ENCODE measurements at places on chromosomes 3 and 15. TPM values are rescaled to one million over a fixed set of nuclear protein-coding genes. Genes with fewer than 3 reads are reported as not detected.

Gene KCNMB3
- 2.3 TPM for total RNA-seq

Gene IFT57
- total RNA-seq, result 22.7 TPM

Gene NEK10
- 11.6 TPM for total RNA-seq

Gene ARID3B
- 4.9 TPM for total RNA-seq

Gene OR5AC2
- not detected for total RNA-seq

Gene NR1D2
- 29.2 TPM for total RNA-seq

Gene ALDH1A2
- total RNA-seq, result 39.8 TPM

Gene CFAP100
- total RNA-seq, result not detected

Gene NRROS
- total RNA-seq, result 12.7 TPM
